ENCODE measurements at places on chromosomes 1 and 21.

GRCh38 chr1:115428676-115429075, 90.6 kb upstream of the NGF start:
- DNase-seq = no peak

- no peak for DNase-seq
Observed at GRCh38 chr1:196733091-196733970, 41.3 kb upstream of the CFHR3 start.

- DNase-seq = no peak
Observed at GRCh38 chr1:211902624-211903291, 72.2 kb upstream of the LPGAT1 start.

DNA sequence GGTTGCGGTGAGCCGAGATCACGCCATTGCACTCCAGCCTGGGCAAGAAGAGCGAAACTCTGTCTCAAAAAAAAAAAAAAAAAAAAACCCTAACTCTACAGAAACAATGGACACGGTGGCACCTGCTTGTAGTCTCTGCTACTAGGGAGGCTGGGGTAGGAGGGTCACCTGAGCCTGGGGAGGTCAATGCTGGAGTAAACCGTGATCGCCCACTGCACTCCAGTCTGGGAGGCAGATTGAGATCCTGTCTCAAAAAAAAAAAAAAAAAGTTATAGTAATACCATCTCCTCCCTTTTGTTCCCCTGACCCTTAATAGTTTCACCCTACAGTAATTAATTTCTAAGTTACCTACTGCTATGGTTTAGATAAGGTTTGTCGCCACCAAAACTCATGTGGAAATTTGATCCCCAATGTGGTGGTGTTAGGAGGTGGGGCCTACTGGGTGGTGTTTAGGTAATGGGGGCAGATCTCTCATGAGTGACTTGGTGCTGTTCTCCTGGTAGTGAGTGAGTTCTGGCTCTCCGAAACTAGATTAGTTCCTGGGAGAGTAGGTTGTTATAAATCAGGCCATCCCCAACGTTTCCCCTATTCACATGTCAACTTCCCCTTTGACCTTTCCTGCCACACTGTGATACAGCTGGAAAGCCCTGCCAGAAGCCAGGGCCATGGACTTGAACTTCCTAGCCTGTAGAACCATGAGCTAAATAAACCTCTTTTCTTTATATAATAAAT, 9.8 kb downstream of the FBXO42 start:
- no peak for DNase-seq

DNA sequence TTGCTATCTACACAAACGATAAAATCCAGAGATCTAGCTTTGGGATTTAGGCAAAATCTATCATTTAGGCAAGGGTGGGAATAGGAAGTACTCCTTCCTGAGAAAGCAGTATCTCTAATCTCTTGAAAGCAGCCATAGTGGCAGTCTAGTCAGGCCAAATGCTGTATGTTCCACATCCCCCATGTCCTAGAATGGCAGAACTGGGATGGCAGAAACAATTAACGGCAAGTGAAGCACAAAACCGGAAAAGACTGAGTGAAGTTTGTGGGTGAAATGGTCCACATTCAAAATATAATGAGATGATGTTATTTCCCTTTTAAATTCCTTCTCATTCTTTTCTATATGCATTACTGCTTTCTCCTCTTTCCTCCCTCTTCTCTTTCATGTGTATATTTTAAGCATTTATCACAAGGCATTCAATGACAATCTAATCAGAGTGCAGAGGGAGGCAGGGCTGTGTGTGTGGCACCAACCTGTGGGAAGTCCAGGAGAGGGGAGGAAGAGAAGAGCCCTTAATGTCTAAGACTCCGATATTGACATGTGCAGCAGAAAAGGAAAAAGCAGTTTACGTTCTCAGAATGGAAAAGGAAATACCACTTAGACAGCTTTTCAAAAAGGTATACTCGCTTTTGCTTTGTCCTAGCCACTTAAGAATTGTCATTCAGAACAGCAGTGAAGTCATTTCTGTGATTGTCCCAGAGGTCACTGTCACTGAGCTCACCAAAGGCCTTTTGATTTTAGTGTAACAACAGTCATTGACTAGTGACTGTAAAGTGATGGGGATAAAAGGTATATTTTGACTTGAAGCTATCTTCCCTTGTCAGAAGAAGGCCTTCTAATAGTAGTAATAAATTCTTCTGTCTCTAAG, 42.3 kb upstream of the TADA1 start:
- DNase-seq = no peak
